ENCODE measurements at places on chromosomes 16 and 17.
A peak's percentile ranks its signal among the peaks of the same experiment; 100 is the strongest.

- no peak for DNase-seq
Measured at GRCh38 chr16:72896485-72897118, 151.3 kb downstream of the ZFHX3 start.

DNA sequence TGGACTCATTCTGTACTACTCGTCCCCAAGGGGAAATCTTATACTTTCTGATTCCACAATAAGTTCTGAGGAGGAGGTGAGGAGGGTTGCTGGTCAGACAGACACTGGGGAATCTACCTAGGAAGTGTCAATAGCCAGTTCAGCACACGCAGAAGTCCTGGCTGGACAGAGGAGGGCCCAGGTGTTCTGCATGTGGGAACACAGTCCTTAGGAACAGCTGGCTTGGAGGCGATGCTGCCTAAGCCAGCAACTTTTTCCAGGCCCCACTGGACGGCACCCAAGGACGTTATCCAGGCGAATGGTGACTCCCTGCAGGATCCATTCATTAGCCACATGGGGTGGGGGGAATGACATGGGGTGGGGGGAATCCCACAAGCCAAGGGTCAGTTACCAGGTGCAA lies 29.9 kb upstream of the WFIKKN2 start:
- DNase-seq, result no peak

GRCh38 chr17:3986270-3986938 lies 22.2 kb upstream of the ATP2A3 start:
- peak; percentile 85 for DNase-seq

DNA sequence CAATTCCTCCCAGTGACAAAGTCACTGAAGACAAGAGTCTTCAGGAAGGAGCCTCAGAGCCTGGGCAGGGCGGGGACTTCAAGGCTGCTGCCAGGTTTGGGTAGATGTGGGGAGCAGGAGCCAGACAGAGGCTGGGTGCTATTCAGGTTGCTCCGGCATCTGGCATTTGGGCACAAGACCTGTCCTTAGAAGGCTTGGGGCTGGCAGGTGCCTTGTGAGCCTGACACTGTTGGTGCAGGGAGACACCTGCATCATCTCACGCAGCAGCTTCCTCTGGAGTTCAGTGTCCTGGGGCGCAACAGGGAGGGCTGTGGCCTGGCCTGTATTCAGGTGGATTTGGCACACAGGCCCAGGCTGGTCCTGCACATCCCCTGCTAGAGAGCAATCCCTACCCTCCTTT lies 65.0 kb downstream of the MPRIP start:
- no peak for DNase-seq

GRCh38 chr17:36475346-36475970 lies 11.0 kb upstream of the ZNHIT3 start:
- peak; percentile 55 for DNase-seq

DNA sequence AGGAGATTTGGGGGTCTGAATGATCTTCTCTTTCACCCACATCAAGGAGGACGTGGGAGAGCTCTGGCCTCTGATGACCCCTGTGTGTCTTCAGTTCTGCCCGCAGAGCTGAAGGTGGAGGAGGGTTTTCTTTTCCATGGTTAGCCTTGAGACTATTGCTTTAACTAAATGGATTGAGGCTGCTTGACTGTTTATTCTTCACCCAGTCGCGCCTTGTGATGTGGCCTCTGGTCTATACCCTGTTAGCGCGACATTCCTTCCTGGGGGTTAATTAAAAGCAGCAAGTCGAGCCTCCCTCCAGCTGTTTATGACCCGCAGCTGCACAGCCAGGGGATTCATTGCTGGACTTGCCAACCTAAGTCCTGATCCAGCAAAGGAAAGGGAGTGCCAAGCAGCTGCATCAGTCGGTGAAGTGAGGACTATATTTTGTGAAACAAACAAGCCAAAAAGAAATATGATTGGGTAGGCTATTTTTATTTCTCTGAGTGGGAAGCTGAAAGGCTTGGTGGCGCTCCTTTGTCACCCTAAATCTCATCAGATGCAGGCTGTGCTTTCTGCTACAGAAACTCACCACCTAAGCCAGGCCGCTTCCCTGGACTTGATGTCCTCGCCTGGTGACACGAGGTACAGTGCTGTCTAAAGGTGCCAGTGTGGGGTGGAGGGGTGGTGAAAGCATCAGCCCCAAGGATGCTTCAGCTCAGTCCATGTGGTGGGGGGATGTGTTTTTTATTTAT lies 11.0 kb upstream of the SEC14L1 start:
- DNase-seq, result no peak

GRCh38 chr16:61105544-61105943 lies 930.7 kb downstream of the CDH8 start:
- DNase-seq, result no peak

- no peak for DNase-seq
Measured at GRCh38 chr16:48533931-48534330, 76.0 kb downstream of the N4BP1 start.

DNA sequence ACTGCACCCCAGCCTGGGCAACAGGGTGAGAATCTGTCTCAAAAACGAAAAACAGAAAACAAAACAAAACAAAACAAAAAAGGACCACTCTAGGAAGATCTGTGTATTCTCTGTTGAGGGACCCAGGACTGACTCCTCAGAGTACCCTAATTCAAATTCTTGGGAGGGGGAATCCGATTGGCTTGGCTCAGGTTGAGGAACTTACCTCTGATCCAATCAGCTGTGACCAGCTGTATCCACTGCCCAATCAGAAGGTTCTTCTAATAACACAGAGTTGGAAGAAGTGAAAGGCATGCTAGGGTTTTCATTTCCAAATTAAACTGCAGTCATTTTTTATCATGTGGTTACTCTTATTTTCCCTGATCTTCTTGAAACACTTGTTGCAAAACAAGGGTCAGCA lies 105.9 kb upstream of the CACNG3 start:
- no peak for DNase-seq

GRCh38 chr17:70076189-70076588 lies 1.2 kb downstream of the KCNJ16 start:
- no peak for DNase-seq

DNA sequence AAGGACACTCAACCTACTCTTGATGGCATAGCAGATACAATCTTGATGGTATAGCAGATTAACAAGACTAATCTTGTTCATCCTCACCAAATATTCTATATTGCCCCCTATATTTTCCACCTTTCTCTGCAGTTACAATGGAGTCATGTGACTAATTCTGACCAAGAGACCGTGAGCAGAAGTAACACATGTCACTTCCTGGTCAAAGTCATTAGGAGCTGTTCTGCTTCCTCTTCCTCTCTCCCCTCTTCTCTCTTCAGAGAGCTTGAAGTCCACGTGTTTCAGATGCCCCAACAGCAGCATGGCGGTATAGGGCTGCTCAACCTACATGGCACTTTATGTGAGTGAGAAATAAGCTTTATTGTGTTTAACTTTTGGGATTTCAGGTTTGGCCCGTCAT lies 55.3 kb upstream of the ERCC4 start:
- DNase-seq, result no peak

- no peak for DNase-seq
Measured at GRCh38 chr17:14840616-14841231, 424.4 kb downstream of the PMP22 start.

DNA sequence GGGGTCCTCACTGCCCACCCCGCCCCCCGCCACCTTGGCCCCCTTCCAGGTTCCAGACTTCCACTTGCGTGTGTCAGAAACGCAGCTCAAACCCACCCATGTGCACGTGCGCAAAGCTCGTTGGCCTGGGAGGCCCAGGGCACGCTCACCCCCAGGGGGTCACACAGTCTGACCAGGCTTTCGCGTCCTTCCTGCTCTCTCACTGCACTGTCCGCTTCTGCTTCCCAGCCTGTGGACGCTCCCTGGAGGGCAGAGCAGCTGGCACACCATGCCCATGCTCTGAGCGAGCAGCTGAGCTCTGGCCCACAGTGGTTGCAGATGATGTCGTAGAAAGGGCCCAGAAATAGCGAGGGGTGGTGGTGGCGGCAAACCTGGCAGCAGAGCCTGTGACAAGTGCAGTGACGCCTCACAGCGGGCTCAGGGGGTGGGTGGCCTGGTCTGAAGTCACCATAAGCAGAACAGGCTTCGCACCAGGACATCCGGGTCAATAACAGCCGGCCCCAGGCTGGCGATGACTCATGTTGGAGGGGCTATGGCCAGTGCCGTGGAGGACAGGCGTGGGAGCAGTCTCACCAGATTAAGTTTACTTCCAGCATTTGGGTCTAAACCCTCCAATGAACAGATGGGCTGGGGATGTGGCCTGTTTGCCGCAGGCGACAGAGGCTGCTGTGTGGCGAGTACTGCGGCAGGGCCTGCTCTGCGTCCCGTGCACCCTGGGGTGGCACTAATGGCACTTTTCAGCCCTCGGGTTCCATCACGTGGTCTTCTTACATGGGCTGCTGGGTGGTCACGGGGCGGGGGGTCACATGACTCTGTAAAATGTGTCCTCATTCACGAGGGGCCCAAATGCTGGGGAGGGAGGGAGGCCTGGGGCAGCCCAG lies 49.0 kb downstream of the NT5M start:
- DNase-seq, result no peak

DNA sequence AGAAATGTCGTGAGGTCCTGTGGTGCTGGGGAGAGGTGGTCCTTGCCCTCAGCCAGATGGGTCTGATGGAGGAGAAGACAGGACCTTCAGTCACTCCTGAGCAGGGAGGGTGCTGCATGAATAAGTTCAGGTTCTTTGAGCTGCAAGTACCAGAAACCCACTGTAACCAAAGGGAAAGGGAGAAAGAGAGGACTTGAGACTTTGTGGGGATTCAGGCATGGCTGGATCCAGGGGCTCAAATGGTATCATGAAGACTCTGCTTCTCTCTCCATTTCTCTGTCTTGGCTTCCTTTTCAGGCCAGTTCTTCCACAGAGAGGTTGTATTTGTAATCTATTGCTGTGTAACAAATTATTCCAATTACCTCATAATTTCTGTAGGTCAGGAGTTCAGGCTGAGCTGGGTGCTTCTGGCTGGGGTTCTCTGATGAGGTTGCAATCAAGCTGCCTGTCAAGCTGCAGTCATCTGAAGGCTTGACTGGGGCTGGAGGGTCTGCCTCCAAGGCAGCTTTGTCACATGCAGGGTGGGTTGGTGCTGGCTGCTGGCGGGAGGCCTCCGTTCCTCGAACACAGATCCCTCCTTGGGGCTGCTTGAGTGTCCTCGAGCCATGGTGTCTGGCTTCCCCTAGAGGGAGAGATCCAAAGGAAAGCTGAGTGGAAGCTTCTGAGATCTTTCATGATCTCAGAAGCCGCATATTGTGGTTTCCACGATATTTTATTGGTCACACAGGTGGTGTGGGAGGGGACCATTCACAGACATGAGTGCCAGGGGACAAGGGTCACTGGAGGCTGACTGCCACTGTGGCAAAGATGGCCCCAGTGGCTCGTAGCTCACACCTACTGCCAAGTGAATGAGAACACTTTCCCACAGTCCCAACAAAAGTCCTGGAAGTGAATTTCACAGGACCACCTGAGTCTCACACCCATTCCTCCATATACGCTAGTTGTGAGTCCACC lies 5.9 kb upstream of the ADCY7 start:
- DNase-seq, result no peak

DNA sequence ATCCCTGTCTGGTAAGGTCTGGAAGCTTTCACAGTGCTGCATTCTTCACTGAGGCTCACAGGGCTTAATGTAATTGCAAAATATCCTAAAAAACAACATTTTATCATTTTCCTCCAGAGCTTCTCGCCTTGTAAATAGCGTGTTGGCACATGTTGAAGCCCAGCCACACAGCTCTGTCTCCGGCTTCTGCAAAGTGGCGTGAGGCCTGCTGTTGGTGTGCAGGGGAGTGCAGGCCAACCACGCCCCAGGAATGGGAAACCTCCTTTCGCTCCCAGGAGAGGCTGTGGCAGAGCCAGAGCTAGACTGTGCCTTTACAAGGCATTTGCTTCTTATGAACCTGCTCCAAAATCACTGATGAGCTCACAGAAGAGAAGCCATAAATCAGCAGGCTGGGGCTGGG lies 248.2 kb upstream of the MAF start:
- no peak for DNase-seq

DNA sequence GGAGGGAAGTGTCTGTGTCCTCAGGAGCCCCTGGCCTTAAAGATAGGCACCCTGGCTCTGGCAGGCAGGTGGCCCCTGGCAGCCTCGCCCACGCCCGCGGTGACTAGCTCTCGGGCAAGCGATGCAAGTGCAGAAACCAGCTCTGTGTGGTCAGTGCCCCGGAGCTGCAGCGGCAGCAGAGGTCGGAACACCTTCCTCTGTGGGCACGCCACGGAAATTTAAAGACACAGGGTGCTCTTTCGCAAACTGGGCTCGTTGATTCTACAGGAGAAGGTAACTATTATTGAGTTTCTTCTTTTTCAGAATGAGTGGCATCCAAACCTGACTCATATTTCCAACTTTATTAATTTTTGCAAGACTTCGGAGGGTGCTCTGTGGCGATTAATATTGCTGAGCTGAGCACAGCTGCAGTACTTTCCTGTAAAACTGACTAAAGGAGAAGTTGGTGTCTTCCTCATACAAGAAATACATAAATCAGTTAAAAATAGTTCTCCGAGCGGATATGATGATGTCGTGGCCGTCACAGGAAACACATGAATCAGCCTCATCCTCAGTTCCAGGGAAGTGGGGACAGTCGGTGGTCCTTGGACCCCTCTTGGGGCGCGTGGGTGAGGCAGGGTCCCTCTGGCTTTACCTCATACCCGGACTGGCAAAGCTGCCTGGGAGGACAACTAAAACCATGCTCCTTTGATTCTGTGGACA lies 120.2 kb downstream of the METRNL start:
- no peak for DNase-seq

GRCh38 chr16:29848420-29849297 lies 14.4 kb downstream of the CDIPT start:
- DNase-seq, result no peak

DNA sequence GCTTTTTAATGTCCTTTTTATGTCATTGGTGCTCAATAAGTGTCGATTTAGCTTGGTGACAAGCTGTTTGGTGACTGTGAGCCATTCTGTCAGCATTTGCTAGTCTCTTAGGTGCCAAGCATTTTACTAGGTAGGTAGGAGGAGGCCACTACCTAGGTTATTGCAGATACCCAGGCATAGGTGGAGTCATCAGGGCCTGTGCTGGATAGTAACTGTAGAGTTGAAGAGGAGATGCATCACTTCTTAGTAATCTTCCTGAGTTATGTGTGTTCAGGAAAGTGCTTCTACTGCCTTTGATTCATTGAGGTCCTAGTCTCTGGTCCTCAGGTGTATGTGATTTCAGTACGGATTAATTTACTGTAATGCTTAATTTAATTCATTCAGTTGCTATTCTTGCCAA lies 17.7 kb downstream of the USP10 start:
- no peak for DNase-seq

DNA sequence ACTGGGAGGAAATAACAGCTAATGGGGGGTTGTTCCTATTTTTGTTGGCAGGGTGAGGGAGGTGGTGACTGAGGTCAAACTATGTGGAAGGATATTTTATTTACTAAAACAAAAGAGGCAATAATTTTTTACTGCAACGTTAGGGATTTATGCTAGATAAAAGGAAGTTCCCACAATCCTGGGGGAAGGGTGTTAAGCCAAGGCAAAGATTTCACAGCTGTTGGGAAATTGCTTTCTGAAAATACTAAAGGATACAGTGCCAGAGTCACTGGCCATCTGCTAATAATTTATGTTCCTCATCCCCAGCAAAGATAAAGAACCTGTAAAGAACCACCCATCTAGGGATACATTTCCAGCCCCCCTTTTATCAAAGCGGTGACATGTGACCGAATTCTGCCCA lies 756.0 kb upstream of the RBFOX1 start:
- no peak for DNase-seq

GRCh38 chr16:67341250-67341649 lies 14.6 kb downstream of the LRRC36 start:
- DNase-seq, result no peak
